ENCODE measurements at places on chromosomes 13 and 19.

GRCh38 chr13:79403113-79403512 is 2.9 kb downstream of the RBM26 start:
- no peak for DNase-seq

- no peak for DNase-seq
These were observed 2301.2 kb downstream of the PCDH9 start for GRCh38 chr13:64928696-64929499.

GRCh38 chr13:114068656-114069318 is 63.6 kb downstream of the RASA3 start:
- DNase-seq: no peak

GRCh38 chr19:35357867-35358573 is at the start of gene FFAR3:
Gene FFAR3, plus strand, starts transcription at chr19:35358460. Its CDS starts 431 bp downstream, at chr19:35358891.
- no peak for DNase-seq

- no peak for DNase-seq
These were observed 319.4 kb upstream of the HTR2A start for GRCh38 chr13:47216176-47216822.

DNA sequence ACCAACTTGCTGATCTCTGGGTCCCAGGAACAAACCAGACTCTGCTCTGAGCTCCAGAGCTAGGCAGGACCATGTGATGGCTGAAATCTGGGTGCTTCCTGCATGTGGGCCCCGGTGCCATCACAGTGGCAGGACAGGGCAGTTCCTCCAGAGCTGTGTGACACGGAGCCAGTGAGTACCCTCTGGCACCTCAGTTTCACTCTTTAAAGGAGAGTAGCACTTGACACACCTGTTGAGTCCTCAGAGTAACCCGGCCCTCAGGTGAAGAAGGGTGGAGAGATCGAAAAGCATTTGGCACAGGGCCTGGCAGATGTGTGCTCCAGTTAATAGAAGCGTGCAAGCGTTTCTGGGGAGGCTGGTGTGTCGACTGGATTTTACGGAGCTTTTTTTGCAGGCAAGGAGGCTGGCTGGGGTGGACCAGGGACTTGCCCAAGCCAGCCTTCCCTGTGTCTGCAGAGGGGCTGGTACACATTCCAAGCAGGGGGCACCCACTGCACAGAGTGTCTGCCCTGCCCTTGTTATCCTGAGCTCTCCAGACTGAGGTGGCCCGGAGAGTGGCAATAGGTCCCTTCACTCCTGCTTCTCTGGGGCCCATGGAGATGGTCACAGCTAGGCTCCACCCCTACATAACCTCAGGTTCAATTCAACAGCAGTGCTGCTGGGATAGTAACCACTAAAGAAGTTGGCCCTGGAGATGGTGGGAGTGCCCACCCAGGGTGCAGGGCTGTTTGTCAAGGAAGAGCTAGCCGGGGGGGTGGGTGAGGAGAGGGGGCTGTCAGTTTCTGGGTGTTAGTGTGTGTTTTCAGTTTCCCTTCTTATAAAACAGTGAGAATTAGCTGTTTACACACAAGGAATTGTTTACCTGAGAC is 8.3 kb downstream of the RPS19 start:
- no peak for DNase-seq

GRCh38 chr13:45103449-45103848 is 16.9 kb upstream of the GTF2F2 start:
- DNase-seq: no peak

DNA sequence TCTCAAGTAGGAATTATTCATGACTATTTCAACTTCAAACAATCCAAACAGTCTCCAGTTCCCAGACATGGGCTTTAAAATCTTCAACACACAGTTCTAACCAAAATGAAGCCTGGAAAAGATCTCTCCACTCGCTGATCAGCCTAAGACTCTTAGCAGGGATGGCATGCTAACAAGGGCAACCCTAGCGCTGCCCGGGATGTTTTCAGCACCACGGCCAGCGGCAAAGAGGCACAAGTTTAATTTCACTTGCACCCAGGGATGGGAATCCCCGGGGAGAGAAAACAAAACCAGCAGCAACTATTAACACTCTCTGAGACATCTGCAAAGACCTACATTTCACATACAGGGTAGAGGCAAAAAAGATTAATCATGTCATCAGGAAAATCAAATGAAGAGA is 43.0 kb downstream of the CACNA1A start:
- DNase-seq: peak; percentile 18

DNA sequence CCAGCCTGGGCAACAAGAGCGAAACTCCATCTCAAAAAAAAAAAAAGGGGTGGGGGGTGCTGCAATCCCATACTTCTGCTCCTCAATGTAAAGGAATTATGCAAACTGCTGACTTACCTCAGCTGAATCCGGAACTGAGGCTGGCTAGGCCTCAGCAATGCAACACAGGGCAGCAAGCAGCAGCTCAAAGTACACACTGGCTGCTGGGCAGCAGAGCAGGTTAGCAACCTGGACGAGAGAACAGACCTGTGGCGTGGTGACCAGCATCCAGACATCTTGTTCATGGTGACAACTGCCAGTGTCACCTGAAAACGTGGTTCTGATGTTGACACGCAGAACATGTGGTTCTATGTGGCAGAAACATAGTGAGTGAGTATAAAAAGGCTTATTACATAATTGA is 28.1 kb downstream of the ZNF14 start:
- DNase-seq: no peak

GRCh38 chr13:40480915-40481516 is 185.4 kb downstream of the FOXO1 start:
- DNase-seq: no peak

DNA sequence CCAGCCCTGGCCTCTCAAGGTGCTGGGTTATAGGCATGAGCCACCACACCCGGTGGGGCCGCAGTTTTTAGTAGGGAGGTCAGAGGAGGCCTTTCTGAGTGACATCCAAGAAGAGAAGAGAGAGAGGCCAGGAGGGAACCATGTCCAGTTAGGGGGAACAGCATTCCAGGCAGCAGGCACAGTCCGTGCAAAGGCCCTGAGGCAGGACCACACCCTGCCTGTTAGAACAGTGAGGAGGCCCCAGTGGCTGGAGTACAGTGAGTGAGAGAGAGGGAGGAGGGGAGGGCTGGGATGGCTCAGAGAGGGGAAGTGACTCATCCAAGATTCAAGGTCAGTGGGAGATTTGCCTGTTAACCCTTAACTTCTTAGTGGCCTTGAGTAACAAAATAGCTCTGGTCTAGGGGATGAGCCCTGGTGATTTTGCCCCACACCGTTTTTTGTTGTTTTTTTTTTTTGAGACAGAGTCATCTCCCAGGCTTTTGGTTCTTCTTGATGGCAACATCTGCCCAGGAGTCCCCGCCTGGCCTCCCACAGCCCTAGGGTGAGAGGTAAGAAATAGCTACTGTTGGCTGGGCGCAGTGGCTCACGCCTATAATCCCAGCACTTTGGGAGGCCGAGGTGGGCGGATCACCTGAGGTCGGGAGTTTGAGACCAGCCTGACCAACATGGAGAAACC is 2.7 kb upstream of the PLIN3 start:
- no peak for DNase-seq

DNA sequence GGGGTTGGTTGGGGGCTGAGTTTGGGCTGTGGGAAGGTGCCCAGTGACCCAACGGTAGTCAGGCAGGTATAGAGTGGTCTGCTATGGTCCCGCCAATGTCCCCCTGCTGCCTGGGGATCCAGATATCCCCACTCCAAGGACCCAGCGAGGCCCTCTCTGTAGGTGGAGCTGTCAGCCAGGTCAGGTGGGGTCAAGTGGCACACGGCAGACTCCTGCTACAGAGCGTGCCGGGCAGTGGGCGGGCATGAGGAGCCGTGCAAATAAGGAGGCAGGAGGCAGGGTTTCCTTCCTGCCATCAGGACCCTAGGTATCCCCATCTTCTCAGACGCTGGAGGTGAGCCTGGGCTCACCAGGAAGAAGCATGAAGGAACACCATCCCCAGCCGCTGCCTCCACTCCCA is 14.9 kb downstream of the EVI5L start:
- no peak for DNase-seq

DNA sequence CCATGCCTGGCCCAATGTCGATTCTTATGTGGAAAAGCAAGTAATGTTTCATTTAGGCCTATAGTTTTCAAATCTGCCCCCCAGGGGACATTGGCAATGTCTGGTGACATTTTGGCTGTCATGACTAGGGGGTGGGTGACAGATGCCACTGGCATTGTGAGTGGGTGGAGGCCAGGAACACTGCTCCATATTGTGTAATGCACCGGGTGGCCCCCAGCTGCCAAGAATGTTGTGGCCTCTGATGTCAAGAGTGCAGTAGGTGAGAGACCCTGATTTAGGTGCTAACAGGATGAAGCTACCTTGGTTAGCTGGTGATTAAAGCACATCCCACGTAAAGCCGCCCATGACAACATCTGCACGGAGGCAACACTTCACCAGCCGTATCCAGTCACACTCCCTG is 10.8 kb downstream of the C19orf44 start:
- no peak for DNase-seq

DNA sequence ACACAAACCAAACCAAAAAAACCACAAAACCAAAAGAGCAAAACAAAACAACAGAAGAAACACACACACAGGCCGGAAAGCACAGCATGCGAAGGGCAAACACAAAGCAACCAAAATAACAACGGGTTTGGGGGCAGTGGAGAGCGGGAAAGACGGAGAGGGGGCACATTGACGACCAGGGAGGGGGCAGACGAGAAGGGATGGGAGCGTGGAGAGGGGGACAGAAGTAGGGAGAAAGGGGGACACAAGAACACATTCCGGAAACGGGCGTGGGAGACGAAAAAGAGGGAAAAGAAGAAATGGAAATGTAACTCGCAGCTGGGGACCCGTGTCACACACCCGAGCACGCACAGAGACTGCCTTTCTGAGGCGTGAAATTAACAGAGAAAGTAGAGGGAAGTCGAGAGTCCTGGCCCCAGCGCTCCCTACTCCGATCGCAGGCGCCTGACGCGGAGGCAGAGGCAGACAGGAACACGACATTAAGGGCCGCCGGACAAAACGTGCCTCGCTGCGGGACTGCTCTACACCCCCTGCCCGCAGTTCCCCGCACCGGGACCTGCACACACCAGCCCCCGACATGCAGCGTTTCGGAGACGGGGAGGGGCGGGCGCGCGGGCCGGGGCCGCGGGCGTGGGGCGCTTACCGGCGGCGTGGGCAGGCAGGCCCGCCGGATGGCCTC is 652 bp downstream of the POU4F1 start:
- no peak for DNase-seq

DNA sequence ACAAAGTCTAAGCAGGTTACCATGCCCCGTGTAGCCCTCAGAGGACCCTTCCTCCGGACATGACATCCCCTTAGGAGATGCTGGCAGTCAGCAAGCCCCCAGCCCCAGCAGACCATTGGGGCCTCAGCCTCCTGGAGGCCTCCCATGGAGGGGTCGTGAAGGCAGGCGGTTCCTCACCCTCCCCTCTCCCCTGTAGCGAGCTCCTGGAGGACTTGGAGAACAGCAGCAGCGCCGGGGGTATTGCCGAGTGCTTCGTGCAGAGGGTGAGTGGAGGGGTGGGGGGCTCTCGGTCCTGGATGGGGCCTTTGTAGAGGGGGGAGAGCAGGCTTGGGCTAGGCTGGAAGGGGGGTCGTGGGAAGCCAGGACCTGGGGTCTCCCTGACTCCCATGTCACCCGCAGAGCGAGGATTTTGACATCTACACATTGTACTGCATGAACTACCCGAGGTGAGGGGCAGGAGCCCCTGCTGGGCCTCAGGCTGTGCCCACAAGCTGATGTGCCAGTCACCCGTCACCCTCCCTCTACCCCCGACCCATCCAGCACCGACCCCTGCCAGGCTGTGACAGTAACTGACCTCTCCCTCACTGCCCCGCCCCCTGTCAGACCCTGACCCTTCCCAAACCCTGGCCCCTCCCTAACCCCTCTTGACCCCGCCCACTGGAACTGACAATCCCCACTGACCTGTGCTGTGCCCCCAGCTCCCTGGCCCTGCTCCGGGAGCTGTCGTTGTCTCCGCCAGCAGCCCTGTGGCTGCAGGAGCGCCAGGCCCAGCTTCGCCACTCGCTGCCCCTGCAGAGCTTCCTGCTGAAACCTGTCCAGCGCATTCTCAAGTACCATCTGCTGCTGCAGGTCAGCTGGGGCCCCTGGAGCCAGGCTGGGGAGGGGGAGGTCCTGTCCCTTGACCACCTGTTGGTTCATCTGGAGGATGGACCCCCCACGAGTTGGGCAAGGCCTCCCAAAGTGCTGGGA is 4.0 kb downstream of the PLEKHG2 start:
- no peak for DNase-seq

- no peak for DNase-seq
These were observed 1.2 kb upstream of the ATP1A3 start for GRCh38 chr19:41994994-41995958.

DNA sequence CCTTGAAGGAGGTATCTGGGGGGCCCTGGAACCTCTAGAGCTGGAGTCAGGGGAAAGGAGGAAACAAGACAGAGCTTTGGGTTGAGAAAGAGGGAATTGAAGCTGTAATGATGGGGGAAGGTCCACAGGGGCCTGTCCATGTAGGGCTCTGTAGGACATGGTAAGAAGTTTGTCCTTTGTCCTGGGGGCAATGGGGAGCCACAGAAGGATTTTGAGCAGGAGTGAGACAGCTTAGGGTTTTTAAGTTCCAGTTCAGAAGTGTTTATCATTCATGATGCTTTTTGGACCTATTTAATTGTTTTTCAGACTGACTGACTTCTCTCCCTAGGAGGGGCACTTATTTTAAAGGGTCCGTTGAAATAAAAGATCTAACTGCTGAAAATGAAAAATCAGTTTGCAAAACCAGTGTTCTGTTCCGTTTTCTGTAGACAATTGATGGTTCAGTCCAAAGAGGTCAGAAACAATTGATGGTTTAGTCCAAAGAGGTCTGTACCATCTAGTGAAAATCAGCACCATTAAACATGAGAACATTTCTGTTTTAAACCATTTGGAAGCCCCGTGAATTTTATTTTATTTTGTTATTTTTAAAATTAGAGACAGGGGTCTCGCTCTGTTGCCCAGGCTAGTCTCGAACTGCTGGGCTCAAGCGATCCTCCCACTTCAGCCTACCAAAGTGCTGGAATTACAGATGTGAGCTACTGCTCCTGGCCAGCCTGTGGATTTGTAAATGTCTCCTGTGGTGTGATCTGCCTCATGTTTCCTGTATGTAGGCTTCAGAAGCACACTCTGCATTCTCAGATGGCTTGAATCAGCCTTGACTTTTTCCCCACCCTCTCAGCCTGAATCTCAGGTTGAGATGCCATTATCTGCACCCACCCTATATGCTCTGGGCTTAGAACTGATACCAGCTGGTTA is 8.4 kb downstream of the PLD3 start:
- DNase-seq: no peak

GRCh38 chr13:41501281-41501680 is 43.9 kb downstream of the RGCC start:
- DNase-seq: no peak

DNA sequence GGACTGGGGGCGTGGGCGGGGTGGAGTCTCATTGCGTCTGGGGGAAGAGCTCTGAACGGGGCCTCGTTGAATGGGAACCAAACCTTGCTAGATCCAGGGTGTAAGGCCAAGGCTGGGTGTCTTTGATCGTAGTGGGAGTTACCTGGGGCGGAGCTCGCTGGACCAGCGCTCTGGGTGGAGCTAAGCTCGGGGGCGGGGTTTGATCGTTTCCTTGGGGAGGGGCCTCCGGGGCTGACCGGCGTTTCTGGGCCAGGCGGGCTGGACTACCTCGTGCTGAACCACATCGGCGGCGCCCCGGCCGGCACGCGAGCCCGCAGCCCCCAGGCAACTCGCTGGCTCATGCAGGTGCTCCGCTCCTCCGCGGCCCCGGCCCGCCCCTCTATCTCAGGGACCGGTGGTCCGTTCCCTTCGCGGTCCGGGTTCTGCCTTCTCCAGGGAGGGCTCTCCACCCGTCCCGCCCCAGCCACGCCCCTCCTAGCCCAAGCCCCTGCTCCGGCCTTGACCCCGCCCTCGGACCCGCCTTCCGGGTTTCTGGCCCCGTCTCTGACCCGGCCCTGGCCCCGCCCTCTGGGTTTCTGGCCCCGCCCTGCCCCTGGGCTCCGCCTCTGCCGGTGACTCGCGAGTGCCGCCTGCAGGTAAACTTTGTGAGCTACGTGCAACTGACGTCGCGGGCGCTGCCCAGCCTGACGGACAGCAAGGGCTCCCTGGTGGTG is 3.3 kb upstream of the RPL36 start:
- DNase-seq: peak; percentile 84
